ENCODE measurements at places on chromosomes 13 and 19.

DNA sequence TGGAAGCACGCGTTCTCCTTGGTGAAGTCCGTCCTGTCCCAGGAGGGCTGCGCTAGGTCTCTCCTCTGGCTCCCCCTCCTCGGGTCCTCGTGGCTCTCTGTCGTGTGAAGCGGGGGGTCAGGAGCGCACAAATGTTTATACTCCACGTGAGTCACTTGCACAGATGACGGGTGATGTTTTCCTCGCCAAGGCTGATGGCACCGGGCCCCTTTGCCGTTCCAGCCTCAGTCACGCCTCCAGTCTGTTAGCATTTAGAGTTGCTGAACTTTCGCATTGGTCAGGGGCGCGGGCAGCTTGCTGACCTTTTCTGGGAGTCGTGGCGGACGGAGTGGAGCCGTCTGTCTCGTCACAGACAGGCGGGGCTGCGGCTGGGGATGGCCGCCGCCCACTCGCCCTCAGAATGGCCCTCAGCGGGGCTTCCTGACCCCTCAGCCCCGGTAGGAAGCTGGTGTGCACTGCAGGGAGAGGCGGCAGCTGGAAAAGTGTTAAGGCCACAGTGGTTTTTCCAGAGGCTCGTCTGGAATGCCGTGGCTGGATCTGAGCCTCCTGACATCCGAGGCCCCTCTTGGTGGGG lies 13.7 kb downstream of the KLHL26 start:
- DNase-seq, result no peak

DNA sequence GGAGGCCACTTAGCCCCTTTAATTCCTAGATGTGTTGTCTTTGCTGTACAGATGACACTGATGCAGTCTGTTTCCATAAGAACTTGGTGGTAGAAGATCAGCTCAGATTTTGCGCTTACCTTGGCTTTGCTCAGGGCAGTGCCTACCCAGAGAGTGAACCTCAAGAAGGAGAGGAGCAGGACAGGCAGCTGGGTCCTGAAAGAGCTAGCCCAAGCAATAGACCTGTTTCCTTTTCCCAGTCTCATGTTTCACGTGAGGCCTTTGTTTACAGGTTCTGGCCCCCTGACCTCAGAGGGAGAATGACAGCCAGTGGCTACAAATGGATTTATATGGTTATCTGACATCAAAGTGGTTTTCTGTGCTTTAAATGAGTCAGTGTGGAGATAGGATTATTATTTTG lies 40.1 kb downstream of the METTL21C start:
- no peak for DNase-seq

GRCh38 chr13:48731957-48732569 lies 78.3 kb downstream of the CYSLTR2 start:
- DNase-seq, result peak; percentile 47

DNA sequence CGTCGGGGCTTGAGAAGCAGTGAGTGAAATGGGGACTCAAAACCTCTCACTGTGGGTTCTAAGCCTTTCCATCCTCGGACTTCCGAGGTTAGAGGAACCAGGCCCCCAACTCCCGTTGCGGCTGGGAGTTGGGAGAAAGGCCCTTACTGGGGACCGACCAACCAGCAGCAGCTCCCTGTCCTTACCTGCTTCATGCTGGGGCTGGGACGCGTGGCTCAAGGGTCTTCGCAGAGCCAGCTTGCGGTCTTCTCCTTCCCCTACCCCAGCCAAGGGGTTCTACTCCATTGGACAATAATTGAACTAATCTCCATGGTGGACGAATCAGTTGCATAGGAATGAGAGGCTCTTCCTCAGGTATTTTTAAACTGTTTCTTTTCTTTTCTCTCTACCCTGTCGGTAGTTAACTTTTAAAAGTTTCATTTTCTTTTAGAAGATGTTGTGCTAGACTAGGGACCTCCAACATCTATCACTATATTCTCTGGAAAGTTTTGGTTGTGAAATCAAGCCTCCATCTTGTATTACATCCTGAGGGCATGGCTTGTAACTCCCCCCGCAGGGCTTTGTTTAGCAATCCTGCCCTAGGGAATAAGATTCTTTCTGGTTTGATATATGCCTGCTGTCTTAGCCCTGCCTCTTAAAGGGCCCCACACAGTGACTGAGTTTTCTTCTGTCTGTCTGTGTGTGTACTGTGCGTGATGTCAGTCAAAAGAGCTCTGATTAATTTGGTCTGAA lies 1027.1 kb upstream of the PCDH9 start:
- DNase-seq, result no peak

GRCh38 chr13:51050021-51050830 lies 60.8 kb downstream of the C13orf42 start:
- DNase-seq, result no peak

GRCh38 chr13:91773591-91774227 lies 375.3 kb downstream of the GPC5 start:
- no peak for DNase-seq

GRCh38 chr13:39038569-39039030 lies 344 bp downstream of the NHLRC3 start:
- peak; percentile 48 for DNase-seq

DNA sequence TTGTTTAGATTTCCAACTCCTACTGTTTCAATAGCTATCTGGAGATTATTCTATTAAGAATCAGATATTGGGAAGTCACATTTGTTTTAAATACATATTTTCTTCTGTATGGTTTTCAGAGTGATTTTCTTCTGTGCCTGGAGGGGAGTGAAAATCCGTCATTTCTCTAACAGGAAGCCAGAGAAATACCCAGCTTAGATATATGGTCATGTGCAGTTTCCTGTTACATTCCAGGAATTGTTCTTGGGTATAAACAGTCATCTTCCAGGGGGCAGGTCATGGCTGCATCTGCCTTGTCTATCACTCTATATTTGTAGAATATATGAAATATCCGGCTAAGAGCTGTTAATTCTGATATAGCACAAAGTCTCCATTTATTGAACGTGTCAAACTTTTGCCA lies 77.5 kb upstream of the MIR17HG start:
- no peak for DNase-seq

- no peak for DNase-seq
Measured at GRCh38 chr19:13969897-13970296, 17.6 kb downstream of the DCAF15 start.

GRCh38 chr13:26956522-26957142 lies 196.0 kb upstream of the GPR12 start:
- no peak for DNase-seq

DNA sequence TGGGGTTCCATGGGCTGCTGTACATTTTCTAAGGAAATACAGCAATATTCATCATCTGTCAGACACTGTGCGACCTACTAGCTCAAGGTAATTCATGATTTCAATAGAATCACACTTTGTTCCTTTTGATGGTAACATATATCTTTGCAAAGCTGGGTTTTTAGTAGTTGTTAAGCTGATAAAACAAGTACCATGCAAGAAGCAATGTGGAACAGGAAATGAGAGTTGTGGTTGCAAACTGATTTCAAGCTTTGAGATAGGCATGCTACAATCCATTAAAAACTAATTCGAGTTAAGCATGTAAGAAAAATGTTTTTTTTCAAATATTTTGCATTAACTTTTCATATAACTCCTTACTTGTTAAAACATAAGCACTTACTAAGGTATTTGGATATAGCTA lies 6.8 kb upstream of the MBNL2 start:
- no peak for DNase-seq

DNA sequence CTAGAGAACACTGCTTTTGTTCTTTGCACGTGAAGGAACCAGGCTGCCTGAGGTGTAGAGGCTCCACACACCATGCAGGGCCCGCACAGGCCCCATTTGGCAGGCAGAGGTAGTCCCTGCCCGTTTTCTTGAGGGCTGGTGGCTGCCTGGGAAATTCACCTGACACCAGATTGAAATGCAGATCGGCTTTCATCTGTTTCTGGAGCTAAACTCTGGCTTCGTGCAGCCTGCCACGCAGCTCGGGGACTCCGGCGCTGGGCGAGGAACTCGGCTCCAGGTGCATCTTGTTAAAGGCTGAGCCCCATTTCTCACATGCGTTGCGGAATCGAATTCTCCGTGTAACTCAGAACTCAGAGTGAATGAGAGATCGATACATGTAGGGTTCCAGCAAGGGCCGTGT lies 37.7 kb downstream of the ATP11A start:
- DNase-seq, result no peak

DNA sequence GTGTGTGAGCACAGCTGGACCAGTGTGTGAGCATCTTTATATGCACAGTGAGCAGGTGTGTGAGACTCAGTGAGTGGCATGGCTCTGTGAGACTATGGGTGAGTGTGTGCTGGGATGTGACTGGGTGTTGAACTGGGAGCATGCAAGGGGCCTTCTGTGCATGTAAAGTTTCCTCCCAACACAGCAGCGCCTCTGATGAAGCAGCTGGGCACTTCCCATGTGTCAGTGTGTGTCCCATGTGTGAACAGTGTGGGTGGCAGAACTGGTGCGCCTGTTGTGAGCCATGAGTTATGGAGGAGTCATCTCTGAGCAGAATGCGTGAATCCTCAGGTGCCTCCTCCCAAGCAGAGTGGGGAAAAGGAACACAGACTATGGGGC lies 24.1 kb downstream of the LGALS16 start:
- no peak for DNase-seq

DNA sequence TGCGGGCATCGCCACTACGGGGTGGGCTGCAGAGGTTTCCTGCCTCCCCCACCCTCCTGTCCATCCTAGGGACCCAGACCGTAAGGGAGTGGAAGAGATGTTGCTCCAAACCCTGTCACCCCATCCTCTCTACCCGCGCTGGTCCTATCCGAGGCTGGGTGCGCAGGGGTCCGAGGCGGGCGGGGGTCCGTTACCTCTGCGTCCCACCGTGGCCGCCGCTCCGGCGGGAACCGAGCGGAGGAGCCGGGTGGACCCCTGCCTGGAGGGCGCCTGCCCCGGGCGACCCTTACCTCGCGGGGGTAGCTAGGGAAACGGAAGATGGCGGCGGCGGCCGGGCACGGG lies at the start of gene DGKH:
Gene DGKH, plus strand, starts transcription at position 307 of the 342 bp plus-strand sequence. CDS start 126 bp downstream, outside the sequence.
- DNase-seq, result no peak

GRCh38 chr19:6556480-6557195 lies 25.8 kb downstream of the TNFSF9 start:
- DNase-seq, result peak; percentile 95

DNA sequence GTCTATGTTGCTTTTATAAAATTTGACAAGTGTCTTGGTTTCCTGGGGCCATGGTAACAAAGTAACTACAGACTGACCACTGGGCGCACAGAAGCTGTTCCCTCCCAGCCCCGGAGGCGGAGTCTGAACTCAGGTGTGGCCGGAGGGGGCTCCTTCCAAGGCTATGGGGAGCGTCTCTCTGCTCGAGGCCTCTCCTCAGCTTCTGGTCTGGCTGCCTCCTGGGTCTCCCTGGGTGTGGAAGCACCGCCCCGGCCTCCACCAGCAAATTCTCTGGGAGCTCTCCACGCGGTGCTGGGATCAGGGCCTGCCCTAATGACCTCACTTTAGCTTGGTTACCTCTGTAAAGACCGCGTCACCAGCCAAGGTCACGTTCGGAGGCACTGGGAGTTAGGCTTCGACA lies 45.7 kb upstream of the F7 start:
- DNase-seq, result no peak

- DNase-seq, result peak; percentile 89
Measured at GRCh38 chr19:9538183-9539058, at the start of gene ZNF426. TSS of gene ZNF426 (minus strand) at chr19:9538645. CDS start at chr19:9536232, 2,413 bp downstream.

- no peak for DNase-seq
Measured at GRCh38 chr13:82627183-82627582, 1255.1 kb downstream of the SLITRK1 start.

- no peak for DNase-seq
Measured at GRCh38 chr19:55451163-55451964, 8.3 kb upstream of the SHISA7 start.

DNA sequence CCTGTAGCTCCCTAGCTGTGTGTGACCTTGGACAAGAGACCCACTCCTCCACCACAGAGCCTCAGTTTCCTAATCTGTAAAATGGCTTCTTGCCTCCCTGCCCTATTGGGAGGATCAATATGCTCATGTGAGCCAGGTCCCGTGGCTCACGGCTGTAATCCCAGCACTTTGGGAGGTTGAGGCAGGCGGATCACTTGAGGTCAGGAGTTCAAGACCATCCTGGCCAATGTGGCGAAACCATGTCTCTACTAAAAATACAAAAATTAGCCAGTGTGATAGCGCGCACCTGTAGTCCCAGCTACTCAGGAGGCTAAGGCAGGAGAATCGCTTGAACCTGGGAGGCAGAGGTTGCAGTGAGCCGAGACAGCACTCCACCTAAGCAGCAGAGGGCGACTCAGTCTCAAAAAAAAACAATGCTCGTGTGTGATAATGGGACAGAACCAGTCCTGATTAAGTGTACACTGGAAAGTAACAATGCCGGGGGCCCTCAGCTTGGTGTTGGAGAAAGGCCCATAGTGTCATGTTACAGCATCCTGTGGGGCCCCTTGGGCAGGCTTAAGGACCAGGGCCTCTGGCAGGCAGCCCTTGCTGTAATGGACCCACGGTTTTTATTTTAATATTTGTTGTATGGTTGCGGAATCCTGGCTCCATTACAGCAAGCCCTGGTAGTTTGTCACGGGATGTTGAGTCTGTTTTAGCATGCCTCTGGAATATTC lies 6.8 kb downstream of the RPS11 start:
- peak; percentile 51 for DNase-seq

DNA sequence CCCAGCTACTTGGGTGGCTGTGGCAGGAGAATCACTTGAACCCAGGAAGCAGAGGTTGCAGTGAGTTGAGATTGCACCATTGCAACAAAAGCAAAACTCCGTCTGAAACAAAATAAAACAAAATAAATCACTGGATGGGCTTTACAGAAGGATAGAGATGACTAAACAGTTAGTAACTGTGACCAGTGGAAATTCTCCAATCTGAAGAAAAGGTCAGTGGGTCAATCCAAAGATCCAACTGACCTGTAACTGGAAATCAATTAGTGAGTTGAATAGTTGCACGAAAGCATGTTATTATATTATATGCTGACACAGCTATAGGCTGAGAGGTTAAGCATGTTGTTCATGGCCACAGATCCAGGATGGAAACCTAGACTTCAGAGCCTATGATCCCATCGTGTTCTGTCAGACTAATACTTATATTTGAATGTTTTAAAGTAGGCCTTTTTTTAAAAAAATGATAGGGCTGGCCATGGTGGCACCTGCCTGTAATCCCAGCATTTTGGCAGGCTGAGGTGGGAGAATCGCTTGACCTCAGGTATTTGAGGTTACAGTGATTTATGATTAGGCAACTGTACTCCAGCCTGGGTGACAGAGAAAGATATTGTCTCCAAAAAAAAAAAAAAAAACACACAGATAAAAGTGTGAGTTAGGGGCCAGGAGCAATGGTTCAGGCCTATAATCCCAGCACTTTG lies 1.4 kb downstream of the ECH1 start:
- DNase-seq, result peak; percentile 6

DNA sequence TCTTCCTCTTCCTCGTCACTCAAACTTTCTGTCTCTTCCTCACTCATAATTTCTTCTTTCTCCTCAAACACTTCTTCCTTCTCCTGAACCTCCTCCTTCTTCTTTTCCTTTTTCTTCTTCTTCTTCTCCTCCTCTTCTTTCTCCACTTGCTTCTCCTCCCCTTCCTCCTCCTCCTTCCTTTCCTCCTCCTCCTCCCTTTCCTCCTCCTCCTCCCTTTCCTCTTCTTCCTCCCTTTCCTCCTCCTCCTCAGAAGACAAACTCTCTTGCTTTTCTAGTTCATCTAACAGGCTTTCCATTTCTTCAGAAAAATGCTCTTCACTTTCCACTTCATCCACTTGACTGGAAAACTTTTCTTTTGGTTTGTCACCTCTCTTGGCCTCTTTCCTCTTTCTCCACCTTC lies 19.8 kb downstream of the WDR87 start:
- DNase-seq, result no peak

GRCh38 chr13:78102121-78102677 lies 183.6 kb upstream of the EDNRB start:
- peak; percentile 75 for DNase-seq
